Stimulated activated CD8-positive, alpha-beta memory T cell treated with anti-CD3 and anti-CD28 coated beads, Interleukin-15, amount 100 ng/mL, for 4 hours (primary cell): ENCODE measurements at places on chromosomes 5 and 9.

DNA sequence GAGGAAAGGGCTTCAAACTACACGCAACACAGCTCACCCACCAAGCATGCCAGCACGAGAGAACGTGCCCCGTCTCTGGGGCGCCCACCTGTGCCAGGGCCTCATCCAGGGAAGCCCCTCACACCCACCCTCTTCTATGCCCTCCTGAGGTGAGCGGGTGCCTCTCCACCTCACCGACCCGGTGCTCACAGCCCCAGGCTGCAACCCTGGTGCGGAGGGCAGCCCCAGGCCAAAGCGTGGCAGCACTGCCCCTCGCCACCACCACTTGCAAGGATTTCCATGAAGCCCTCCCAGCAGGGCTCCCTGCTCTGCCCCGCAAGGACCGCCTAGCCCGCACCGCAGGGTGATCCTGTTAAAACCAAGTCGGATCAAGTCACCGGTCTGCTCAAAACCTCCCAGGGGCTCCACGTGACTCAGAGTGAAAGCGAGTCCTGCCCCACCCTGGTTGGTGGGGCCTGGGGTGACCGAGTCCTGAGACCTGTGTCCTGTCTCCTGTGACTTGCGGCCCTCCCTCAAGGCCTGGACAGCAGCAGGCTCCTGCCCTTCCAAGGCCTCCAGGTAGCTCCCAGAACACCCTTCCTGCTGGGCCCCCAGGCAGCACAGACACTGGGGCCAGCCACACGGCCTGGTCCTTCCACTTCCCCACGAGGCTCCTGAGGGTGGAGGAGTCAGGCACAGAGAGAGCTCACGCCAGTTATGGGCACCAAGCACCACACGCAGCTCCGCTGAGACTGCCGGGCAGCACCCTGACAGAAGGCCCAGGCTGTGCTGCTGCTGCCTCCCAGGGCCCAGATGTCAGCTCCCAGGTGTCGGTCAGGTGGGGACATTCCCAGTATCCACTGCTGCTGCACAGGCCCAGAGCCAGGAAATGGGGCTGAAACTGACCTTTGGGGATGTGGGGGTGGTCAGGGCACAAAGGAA lies 12.7 kb downstream of the BRD3 start:
- no peak for DNase-seq

DNA sequence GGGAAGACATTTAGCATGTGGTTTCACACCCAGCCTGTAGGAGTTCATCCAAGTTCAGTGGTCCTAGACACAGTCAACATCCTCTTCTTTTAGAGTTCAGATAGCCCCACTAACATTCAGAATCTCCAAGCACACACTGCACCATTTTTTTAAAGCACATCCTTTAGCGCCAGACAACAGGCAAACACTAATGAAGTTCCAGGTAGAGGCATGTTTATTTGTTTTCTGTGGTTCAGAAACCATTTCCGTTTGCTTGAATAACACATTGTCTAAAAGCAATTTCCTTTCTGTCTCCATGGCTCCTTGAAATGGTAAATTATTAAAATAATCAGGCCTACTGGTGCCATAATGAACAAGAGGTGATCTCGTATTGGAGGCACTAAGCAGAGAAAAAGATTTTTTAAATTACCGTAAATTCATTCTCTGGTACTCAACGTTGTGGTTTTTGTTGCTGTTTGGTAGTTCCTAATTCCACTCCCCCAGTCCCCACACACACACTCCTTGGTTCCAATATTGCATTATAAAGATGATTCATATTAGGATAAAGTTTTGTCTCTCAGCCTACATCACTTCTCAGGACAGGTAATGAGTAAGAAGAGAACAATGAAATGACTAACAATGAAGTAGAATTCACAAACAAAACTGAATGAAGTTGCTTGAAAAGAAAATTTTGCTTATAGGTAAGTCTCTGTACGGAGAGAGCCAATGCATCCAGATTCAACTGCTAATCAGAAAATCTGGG lies 153.1 kb downstream of the PCSK1 start:
- DNase-seq, result no peak

- no peak for DNase-seq
Measured at GRCh38 chr5:73437101-73437776, 11.3 kb downstream of the FOXD1 start.

- no peak for DNase-seq
Measured at GRCh38 chr9:106915851-106916250, 52.9 kb downstream of the ZNF462 start.

DNA sequence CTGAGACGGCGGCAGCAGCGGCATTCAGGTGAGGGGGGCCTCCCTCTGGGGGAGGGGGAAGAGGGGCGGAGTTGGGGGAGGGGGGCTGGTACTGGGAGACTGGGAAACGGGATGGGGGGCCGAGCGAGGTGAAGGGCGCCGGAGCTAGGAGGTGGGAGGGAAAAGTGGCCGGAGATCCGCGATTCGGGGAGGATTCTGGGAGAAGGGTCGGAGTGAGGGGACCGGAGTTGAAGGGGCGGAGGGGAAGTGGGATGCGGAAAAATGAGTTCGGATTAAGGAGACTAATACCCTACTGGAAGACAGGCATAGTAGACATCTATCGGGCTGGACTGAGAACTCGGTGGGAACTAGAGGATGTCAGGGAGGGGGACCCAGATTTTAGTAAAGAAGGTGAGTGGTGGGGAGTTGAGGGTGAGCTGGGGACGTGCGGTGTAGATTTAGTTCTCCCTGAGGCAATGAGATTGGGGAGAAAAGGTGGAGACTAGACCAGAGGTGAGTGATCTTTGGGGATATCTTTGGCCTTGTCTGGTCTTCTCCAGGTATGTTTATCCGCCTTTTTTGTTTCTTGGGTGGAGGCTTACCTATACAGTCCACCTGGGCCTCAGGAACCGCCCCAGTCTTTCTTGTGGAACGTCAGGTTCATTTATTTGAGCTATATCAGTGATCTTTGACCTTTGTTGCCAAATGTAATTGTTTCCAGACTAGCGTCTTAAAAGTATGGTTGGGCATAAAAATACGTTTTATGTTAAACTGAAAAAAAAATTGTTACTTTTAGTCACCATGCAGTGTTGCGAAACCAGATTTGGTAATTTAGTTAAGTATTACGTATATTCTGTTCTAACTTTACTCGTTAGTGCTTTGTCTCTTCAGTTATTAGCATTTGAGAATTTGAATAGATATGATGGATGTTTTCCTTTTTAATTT lies 632 bp downstream of the UBAP1 start:
- DNase-seq, result no peak

DNA sequence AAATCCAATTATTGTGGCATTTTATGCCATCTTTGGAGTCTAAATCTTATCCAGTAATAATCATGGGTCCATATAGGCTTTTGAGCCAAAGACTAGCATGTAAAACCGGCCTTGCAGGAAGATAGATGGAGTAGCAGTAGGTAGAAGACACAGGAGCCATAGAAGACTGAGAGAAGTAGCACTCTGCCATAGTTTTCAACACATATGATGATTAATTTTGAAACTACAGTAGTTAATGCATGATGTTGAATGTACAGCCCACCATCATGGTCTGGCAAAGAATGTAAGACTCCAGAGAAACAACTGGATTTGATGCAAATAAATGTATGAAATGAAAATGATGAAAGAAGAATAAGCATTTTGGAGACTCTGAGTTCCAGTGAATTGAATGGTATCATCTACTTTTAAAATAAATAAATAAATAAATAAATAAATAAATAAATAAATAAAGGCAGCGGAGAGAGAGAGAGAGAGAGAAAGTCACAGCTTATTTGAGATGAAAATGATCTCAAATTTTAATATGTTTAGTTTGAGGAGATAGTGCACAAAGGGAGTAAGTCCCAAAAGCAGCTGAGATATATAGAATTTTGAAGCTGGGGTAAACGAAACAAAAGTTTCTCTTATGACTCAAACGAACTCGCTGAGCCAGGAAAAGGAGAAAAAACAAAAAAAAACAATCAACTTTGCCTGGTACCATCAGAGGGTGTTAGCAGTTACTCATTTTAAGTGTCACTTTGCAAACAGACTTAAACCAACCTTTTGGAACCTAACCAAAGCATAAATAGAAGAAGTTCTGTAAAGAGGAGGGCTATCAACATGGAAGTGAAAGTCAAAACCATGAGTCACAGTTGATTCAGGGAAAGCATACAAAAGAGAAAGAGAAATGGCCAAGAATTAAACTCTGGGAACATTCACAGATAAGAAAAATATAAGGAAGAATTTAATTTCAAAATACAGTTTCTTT lies 388.7 kb downstream of the CETN3 start:
- DNase-seq, result no peak

DNA sequence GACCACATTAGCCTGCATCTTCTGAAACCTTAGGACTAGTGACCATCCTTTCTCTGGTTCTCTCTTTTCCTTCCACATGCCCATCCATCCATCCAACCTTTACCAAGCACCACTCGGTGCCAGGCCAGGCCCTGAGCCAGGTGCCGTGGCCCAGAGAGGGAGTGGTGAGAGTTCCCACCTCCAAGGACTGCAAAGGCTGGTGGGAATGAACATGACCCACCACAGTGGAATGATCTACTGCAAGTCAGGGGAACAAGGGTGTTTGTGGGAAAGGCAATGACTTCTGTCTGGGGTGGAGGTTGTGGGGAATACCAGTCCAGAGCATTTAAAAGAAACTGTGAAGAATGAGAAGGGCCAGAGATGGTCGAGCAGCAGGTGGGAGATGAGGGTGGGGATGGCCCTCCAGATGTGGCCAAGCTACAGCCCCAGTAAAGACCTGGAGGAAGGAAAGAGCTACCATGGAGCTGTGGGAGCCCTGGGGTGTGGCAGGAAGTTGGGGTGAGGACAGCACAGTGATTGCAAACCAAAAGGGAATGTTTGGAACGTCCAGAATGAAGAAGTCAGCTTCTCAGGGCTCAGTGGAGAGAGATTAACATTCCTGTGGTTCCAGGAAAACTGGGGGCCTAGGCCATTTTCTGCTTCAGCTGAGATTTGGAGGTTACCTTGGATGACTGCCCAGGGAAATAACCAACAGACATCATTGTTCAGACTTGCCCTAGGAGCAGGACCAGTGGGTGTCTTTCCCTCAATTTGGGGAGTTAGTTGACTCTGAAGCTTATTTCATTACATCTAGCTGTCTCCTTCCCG lies 30.7 kb upstream of the CORO2A start:
- no peak for DNase-seq

- no peak for DNase-seq
Measured at GRCh38 chr5:179222246-179223017, 122.8 kb downstream of the ADAMTS2 start.

- DNase-seq, result no peak
Measured at GRCh38 chr9:117407436-117408022, 7.3 kb downstream of the ASTN2 start.

- no peak for DNase-seq
Measured at GRCh38 chr5:160938532-160938931, 86.5 kb upstream of the ATP10B start.

GRCh38 chr5:72451741-72452505 lies 55.3 kb downstream of the ZNF366 start:
- DNase-seq, result no peak

DNA sequence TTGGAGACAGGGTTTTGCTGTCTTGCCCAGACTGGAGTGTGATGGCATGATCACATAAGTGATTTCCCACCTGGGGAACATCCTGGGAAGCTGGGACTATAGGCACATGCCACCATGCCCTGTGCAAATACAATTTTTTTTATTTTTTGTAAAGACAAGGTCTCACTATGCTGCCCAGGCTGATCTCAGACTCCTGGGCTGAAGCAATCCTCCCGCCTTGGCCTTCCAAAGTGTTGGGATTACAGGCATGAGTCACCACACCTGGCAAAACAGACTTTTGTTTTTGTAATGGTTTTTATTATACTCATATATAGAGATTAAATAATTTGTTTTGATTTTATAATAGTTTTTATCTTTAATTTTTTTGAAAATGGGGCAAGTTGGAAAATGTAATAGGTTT lies 14.7 kb downstream of the DNAJC25 start:
- DNase-seq, result no peak

DNA sequence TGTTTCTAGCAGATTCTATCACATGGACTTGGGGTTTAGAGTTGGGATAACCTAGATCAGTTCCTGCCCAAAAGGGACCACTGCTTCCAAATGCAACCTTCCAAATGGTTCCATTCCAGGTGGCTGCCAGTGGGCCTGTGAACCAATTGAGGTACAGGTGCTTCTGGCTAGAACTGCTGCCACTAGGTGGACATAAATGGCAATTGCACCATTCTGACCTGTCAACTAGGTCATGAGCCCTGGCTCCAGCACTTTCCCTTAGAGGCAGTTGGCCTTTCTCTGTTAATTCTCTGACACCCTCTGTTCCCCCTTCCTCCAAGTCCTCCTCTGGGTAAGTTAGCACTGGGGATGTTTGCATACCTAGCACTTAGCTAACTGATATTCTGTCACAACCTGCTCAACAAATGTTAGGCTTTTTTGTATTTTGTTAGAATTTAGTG lies 16.6 kb upstream of the HEMGN start:
- no peak for DNase-seq

GRCh38 chr9:132381966-132382541 lies 24.6 kb downstream of the TTF1 start:
- no peak for DNase-seq

- DNase-seq, result no peak
Measured at GRCh38 chr9:8186560-8186959, 387.0 kb upstream of the DMAC1 start.

- no peak for DNase-seq
Measured at GRCh38 chr5:14156290-14156649, 13.1 kb downstream of the TRIO start.

GRCh38 chr5:143665866-143666265 lies 146.1 kb upstream of the HMHB1 start:
- DNase-seq, result no peak

DNA sequence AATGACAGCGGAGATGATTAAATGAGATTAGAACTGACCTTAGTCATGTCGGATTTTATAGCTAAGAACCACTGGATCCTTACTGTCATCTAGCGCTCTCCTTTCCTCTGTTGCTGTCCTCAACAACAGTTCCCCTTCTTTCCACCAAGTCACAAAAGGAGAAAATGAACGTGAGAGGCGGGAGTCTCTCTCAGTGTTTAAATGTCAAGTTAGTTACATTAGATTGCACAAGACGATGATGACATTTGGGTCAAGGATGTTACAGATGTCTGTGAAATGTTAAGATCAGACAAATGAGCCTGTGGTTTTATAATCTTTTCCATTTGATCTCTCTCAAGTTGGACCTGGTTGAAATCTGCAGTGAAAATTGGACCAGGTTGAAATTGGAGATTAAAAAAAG lies 53.5 kb downstream of the FBXO38 start:
- no peak for DNase-seq

DNA sequence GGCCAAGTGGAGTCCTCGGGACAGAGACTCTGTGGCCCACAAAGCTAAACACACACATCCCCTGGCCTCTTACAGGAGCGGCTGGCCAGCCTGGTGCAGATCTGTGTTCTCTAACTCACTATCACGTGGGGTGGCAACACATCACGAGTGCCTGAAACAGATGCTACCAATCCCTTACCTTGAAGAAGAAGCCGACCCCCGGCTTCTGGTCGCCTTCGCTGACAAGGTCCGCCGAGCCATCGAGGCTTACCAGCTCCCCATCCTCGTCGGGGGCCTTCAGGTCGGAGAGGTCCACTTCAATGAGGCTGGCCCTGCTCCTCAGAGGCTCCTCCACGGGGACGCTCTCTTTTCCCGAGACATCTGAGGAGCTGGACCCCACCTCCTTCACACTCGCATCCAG lies 86.7 kb downstream of the CAMSAP1 start:
- no peak for DNase-seq
